ENCODE measurements at places on chromosomes 7 and 10.

- DNase-seq = no peak
These were observed 43.9 kb upstream of the TECTB start for GRCh38 chr10:112239347-112239746.

DNA sequence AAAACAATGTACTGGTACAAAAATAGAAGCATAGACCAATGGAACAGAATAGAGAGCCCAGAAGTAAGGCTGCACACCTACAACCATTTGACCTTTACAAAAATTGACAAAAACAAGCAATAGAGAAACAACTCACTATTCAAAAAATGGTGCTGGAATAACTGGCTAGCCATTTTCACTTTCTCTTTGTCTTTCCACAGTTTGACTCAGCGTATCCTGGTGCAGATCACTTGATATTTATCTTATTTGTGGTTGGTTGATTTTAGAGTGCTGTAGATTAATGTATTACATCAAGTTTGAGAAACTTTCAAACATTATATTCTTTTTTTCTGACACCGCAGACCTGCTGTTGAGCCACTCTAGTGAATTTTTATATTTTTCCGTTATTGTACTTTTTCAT lies 381.4 kb downstream of the DGKB start:
- DNase-seq = no peak

GRCh38 chr10:3372281-3372680 lies 199.7 kb upstream of the PITRM1 start:
- DNase-seq = no peak

GRCh38 chr7:38831259-38831996 lies 77.6 kb downstream of the VPS41 start:
- DNase-seq = peak; percentile 18

GRCh38 chr10:2782265-2782664 lies 285.1 kb upstream of the PFKP start:
- DNase-seq = no peak

GRCh38 chr7:26005683-26006410 lies 146.2 kb upstream of the NFE2L3 start:
- DNase-seq = no peak

GRCh38 chr7:120806669-120807068 lies 51.3 kb downstream of the TSPAN12 start:
- DNase-seq = peak; percentile 90
